Cardiac fibroblast (primary cell): ENCODE measurements at places on chromosomes 5 and 9.

- no peak for DNase-seq
Observed at GRCh38 chr9:80873861-80874260, 815.5 kb downstream of the TLE1 start.

GRCh38 chr9:111691672-111692329 lies 30.4 kb downstream of the GNG10 start:
- peak; percentile 68 for DNase-seq

- DNase-seq: no peak
Observed at GRCh38 chr9:72650206-72650605, 128.8 kb downstream of the TMC1 start.

DNA sequence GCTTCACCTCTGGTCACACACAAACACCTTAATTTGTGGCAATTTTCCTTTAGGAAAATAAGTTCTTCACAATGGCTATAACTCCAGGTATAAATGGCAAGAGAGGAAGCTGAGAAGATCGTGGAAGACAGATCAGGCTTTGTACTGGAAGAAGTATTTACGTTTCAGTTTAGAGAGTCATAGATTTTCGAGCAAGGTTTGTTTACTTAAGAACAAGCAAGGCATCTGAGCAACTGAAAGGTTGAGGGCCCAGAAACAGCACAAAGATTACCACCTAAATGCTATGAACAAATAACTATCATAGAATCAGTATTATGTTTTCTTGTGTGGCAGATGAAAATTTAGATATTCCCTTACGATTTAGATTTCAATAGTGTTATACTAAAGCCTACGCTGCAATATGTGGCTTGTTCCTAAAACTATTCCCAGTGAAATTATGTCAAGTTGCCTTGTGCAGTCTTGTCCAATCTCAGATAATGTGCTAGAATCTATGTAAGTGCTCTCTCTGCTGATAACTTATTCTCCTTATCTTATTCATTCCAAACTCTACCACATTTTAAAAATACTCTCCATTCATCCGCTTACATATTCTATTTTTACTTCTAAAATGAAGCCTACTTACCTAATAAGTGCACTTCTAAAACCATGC lies 6.7 kb downstream of the SLCO4C1 start:
- no peak for DNase-seq

- DNase-seq: no peak
Observed at GRCh38 chr5:151562019-151562707, 29.0 kb downstream of the FAT2 start.

DNA sequence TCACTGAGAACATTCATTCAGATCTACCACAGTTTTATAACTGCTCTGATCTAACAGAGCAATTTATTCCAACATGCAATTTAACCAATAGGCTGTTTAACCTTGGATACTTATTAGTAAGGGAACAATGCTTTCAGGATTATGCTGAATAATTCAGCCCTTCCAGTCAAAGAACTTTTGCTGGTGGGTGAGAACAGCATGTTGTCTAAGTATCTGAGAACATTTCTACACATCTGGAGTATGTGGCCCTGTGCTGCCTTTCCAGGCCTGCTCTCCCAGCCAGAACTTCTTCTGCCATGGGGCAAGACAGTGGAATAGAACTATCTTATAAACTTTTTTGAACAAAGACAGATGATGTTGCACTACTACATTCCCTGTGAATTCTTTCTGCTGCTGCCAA lies 55.8 kb downstream of the NFIB start:
- DNase-seq: no peak

DNA sequence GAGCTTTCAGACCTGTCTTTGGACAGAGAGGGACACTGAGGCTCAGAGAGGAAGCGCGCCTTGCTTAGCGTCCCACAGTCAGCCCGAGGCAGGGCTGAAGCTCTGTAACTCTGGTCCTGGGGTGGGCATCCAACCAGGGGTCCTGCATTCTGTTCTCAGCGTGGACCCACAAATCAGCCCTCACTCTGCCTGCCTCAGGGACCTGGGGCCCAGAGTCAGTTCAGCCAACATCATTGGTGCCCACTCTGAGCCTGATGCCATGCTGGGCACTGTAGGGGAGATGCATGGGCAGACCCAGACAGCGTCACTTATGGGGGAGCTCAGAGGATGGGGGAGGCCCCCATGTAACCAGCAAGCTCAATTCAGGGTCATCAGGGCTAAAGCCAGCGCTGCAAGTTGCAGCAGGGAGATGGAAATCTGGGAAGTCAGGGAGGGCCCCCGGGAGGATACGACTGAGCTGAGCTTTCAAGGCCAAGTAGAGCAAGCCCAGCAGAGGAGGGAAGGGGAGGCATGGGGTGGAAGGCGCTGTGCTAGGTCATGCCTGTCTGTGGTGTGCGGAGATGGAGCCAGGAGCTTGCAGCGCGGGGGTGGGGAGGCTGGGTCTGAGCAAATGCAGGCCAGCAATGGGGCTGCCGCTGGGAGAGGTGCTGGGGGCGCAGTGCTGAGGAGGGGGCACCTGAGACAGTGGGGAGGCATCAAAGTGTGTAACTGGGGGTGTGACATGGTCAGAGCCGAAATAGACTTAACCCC lies 21.1 kb downstream of the CORO2A start:
- DNase-seq: no peak

DNA sequence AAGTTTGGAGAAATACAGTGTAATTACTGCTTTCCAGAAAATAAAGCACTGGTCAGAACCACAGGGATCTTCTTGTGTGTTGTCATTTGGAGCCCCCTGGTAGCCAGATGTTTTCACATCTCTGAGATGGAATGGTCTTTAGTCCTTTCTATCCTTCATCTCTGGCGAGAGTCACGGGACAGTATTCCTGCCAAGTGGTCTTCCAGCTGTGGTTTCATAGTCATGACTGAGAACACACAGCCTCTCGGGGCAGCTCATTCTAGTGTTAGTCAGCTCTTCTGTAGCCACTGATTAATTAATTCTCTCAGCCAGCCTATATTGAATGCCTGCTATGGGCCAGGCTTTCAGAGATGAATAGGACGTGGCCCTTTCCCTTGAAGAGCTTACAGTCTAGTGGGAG lies 34.1 kb downstream of the HMGXB3 start:
- DNase-seq: peak; percentile 73

DNA sequence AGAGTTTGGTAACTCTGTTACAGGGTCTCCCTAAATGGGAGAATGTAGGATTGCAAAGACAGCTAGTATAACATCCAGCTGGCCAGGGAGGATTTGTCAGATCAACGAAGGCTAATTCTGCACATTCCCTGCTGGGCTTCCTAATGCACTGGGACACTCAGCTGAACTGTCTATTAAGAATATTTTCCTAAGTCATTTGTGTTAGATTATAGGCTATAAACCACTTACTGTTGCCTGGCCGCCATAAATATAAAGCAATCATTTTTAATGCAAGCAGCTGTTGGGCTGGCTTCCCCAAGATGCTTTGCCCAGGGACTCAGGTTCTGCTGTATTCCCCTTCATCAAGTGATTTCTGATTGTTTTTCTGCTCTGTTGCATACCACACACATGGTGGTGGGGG lies 35.3 kb upstream of the SLIT3 start:
- no peak for DNase-seq

GRCh38 chr9:31683116-31683515 lies 701.3 kb upstream of the ACO1 start:
- no peak for DNase-seq

- no peak for DNase-seq
Observed at GRCh38 chr5:86797677-86798076, 179.9 kb downstream of the COX7C start.

DNA sequence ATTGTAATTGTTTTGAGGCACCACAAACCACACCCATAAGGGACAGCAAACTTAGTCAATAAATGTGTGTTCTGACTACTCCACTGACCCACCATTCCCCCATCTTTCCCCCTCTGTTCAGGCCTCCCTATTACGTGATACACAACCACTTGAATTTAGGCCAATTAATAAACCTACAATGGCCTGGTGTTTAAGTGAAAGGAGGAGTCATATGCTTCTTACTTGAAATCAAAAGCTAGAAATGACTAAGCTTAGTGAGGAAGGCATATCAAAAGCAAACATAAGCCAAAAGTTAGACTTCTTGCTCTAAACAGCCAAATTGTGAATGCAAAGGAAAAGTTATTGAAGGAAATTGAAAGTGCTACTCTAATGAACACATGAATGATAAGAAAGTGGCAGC lies 14.6 kb downstream of the ZBTB43 start:
- no peak for DNase-seq

DNA sequence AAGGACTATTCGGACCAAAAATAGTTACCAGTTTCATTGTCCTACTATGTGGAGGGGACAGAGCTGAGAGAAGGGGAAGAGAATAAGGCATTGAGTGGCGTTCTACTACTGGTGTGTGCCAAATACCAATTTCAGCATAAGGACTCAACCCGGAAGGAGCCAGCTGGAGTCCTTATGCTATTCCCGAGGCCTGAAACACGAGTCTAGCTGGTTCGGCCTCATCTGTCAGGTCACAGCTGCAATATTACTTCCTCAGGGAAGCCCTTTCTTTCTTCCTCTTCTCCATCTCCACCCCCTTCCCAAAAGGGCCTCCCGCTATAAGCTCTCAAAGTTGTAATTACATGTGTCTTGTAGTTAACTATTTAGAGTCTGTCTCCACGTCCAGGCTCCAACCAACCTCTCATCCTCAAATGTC lies 20.5 kb upstream of the FER start:
- DNase-seq: peak; percentile 36
